Naive thymus-derived CD8-positive, alpha-beta T cell (primary cell): ENCODE measurements at places on chromosomes 2 and 18. TPM values are rescaled to one million over a fixed set of nuclear protein-coding genes. Genes with fewer than 3 reads are reported as not detected.

DNA sequence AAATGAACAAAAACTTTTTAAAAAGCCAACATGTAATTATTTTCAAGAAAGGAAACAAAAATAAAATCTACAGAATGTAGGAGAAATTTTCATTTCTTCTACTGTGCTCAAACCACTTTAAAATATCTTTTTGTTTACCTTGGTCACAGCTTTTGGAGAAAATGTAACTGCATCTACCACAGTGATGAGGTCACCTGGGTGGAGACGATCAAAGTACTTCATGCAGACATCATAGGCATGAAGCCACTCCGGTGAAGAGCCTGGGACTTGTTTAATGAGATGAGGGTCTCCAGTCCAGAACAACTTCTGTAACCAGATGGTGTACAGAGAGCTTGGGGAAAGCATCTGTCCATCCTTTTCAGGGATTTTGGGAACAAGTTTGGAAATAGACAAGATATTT lies 285.8 kb downstream of the NBAS start:
- DNase-seq: no peak

GRCh38 chr2:39290433-39290832 lies 46.7 kb upstream of the CDKL4 start:
- no peak for DNase-seq

GRCh38 chr2:13515254-13515653 lies 798.5 kb downstream of the TRIB2 start:
- DNase-seq: no peak

DNA sequence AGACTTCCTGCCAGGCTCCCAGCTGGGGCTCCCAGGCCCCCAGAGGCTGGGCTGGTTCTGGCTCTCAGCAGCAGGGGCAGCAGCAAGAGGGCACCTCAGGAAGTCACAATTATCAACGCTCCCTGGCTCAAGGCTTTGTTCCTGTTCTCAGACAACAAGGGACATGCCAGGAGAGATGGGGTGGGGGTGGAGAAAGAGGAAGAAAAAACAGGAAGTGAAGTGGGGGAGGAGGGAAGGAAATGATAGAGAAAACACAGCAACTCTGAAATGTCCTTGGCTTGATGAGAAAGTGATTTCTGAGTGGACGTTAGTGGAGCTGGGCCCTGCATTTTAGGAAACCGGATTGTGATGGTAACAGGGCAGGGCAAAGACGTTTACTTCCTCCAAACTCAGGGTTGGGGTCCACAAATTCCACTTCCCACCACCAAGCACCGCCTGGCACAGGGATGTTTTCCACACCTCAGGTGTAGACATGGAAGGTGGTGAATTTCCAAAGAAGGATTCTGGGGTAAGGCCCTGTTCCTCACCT lies 40.4 kb downstream of the CYRIA start:
- no peak for DNase-seq

DNA sequence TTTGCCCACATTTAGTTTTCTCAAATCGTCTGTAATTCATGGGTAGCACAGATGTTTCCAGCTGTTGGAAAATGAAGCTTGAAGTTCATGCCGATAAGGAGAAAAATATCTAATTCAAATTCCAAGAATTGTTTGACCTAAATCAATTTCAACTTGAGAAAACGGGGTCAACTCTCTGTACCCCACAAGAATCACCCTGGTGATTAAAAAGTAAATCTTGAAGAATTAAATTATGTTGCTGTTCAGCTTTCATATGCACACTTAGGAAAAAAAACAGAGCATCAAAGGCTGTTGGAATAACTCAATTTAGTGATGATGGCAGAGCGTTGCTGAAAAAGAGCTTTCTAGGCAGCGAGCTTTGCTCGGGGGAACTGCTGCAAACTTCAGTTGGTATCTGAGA lies 43.0 kb downstream of the SLC4A3 start:
- no peak for DNase-seq

- DNase-seq: no peak
Measured at GRCh38 chr2:240353086-240353798, 82.2 kb upstream of the GPC1 start.

- DNase-seq: no peak
Measured at GRCh38 chr2:97769308-97769707, 55.9 kb downstream of the ZAP70 start.

GRCh38 chr2:236762628-236763027 lies 193.0 kb downstream of the ACKR3 start:
- no peak for DNase-seq

- DNase-seq: no peak
Measured at GRCh38 chr2:212489719-212490346, 48.8 kb downstream of the ERBB4 start.

GRCh38 chr2:190562121-190562520 lies 27.6 kb upstream of the NEMP2 start:
- DNase-seq: no peak

The HOXD11 gene
- not detected for total RNA-seq

The TUBA4B gene
- total RNA-seq: not detected

The C2orf49 gene
- total RNA-seq: 27.3 TPM

The CENPA gene
- not detected for total RNA-seq
